ENCODE measurements at places on chromosomes 2 and 18.

GRCh38 chr2:138294451-138294850, 207.1 kb upstream of the SPOPL start:
- no peak for DNase-seq

GRCh38 chr18:74597034-74597661, 522 bp upstream of the ZNF407 start:
- DNase-seq = no peak

DNA sequence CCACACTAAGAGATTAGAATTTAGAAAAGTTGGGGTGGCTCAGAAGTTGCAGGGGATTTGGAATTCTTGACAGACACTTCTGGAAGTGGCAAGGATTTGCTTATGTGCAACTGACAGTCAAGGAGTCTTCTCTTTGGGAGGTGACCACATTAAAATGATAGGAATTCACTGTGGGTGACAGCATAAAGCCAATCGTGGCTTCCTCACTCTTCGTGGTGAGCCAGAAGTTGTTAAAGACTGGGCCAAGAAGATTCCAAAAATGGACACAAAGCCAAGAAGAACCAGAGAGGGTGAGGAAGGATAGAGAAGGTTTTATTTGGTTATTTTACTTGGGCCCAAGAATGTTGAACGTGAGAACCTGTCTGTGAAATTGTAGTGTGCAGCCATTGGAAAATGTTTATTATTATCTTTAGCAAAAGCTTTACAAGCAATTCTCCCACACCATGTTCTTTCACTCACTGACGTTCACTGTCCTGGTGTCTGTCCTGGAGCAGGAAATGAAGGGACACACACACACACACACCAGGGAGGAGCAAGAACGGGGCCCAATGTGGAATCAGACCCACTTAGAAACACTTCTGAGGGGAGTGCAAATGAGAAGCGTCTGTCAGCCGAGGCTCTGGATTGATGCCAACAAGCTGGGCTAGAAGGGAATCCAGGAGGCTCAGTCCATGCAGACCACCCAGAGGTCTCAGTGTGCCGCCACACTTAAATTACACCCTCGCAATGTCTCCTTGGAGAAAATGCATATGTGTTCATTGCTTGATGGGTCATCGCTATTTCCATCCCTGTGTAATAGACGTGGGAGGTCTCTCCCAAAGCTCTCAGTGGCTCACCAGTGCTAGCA, 37.2 kb downstream of the STEAP3 start:
- no peak for DNase-seq

DNA sequence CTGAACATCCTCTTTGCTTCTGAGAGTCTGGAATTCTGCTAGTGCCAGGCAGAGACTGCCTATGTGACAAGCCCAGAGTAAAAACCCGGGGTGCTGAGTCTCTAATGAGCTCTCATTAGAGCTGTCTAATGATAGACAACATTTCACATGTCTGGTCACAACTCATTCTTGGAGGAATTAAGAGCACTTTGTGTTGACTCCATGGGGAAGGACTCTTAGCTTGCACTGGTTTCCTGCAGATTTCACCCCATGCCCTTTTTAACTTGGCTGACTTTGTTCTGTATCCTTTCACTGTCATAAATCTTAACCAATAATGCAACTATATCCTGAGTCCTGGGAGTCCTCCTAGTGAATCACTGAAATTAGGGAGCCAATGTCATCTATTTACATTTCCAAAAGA, 33.5 kb downstream of the FBXO15 start:
- no peak for DNase-seq

DNA sequence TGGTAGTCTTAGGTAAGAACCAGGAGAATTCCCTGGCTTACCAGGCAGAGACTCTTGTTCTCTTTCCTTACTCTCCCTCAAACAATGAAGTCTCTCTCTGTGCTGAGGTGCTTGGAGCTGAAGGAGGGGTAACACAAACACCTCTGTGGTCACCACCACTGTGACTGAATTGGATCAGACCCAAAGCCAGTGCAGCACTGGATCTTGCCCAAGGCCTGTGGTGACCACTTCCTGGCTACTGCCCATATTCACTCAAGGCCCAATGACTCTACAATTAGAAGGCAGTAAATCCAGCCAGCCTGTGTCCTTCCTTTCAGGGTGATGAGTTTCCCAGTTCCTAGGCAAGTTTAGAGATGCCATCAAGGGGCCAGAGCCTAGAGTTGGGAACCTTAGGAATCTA, 706.8 kb downstream of the SLC4A3 start:
- no peak for DNase-seq

DNA sequence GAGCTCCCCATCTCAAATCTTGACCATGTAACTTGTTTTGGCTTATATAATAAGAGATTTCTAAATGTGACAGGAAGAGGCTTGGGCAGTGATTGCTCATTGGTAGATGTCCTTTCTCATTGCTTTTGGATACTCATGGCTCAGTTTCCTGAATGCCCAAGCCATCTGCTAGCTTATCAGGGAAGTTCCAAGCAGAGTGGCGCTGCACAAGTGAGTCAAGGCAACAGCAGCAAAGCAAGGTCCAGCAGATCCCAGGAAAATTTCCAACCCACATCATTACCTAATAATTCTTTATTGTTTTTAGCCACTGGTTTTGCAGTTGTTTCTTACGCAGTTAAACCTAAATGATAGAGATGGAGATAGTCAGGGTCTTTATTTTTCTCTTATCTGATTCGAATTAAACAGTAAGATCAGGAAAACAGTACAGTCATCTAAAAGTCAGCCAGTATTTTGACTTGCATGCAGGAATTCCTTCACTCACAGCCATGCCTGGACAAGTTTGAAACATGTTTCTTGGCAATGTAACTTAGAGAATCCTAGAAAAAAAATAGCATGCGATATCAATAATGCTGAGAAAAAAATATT, 349.7 kb upstream of the TMEFF2 start:
- DNase-seq = no peak

GRCh38 chr2:187310701-187311100, 137.4 kb downstream of the CALCRL start:
- no peak for DNase-seq

- DNase-seq = no peak
Measured at GRCh38 chr2:1563943-1564891, 151.0 kb downstream of the TPO start.

GRCh38 chr2:108625186-108625827, 91.0 kb downstream of the LIMS1 start:
- DNase-seq = no peak

GRCh38 chr2:237041231-237041630, 44.5 kb upstream of the COPS8 start:
- DNase-seq = no peak

- DNase-seq = no peak
Measured at GRCh38 chr2:212892193-212892592, 259.2 kb downstream of the IKZF2 start.

- no peak for DNase-seq
Measured at GRCh38 chr2:138589663-138590062, 88.1 kb downstream of the SPOPL start.

DNA sequence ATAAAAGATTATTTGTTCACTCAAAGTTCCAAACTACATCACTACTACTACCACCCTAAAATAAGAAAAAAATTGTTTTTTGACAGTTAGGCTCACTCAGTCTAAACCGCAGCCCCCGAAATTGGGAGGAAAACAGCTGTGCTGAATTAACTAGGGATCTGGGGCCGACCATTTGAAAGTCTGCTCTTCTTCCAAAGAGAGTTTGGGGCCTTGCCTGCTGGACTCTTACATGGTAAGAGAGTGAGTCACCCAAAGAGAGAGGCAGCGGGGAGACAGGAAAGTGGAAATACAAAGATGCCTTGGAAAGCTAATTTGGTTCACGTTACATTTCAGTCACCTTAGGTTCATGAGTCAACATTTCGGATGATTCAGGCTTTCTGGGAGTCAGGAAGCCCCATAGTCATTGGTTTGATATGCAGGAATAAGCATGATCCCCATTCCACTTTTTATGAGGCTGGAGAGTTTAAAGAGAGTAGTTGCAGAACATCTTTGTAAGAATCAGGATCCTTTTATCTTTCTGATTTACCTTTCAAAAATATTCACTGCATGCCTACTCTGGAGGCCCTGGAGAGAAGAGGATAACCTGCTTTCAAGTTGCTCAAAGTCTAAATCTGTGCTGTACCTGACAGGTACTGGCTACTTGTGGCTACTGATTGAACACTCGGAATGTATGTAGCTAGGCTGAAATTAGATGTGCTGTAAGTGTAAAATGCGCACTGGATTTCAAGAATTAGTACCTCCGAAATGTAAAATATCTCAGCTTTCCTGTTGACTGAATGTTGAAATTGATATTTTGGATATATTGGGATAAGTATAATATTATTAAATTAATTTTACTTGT, 995 bp upstream of the RTN4 start:
- DNase-seq = peak; percentile 45

GRCh38 chr2:149990965-149991364, 403.4 kb upstream of the MMADHC start:
- no peak for DNase-seq

DNA sequence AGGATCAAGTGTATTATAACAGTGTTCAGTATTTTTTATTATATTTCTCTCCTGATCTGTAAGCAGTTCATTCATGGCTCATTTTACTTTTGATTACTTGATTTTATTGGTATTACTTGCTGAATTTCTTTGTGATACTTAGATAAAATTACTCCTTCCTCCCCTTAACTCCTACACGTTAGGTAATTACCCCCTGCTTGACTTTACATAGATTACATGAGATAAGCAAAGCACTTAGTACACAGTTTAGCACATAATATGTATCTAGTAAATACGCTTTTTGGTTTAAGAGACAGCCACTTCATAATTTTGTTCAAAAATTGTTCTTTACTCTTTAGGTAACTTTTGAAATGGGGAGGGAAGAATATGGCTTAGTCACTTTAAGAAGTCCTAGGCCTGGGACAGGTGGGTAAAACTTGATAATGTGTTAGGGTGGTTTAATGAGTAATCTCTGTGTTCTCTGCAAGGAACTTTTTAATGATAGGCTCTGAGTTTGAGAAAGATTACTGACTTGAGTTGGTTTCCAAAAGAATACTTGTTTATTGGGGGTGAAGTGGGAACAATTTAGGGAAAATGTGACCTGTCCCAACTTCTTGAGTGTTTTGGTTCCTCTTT, 80.9 kb downstream of the NCOA1 start:
- DNase-seq = no peak

DNA sequence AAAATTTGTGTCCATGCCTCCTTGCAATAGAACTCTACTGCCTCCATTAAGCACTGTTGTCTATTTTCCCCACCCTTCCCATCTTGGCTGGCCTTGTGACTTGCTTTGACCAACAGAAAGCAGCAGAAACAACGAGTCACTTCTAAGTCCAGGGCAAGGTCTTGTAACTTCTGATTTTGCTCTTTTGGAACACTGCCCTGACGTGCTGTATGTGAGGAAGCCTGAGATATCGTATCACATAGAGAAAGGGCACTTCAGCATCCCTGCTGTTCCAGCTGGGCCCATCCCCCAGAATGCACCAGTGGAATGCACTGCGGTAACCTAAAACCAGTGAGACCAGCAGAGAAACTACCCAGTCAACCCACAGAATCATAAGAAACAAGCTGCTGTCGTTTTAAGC, 28.1 kb downstream of the NCKAP1 start:
- no peak for DNase-seq

DNA sequence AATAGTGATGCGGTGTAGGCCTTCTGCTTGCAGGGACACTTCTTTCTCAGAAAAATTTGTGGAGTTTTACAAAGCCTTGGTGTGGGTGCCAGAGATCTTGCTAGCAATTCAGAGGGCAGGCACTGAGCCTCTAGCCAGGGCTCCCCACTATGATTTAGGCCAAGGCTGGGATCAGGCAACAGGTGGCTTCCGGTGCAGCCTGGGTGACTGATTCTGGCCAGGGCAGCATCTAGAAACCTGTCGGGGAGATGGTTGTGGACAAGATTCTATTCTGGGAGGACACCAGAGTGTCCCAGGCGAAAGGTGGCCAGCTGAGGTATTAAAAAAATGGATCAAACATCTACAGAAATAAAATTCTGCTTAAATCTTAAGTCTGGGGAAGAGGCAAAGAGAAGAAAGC, 21.5 kb upstream of the TNP1 start:
- no peak for DNase-seq

- DNase-seq = no peak
Measured at GRCh38 chr2:200352636-200353035, 46.1 kb downstream of the SPATS2L start.

Measured in GOT3 (cell line).